ENCODE measurements at places on chromosomes 3 and 15.

- no peak for DNase-seq
Measured at GRCh38 chr3:37114251-37115145, 59.9 kb downstream of the LRRFIP2 start.

GRCh38 chr15:76988867-76989780 is 5.8 kb upstream of the PSTPIP1 start:
- no peak for DNase-seq

DNA sequence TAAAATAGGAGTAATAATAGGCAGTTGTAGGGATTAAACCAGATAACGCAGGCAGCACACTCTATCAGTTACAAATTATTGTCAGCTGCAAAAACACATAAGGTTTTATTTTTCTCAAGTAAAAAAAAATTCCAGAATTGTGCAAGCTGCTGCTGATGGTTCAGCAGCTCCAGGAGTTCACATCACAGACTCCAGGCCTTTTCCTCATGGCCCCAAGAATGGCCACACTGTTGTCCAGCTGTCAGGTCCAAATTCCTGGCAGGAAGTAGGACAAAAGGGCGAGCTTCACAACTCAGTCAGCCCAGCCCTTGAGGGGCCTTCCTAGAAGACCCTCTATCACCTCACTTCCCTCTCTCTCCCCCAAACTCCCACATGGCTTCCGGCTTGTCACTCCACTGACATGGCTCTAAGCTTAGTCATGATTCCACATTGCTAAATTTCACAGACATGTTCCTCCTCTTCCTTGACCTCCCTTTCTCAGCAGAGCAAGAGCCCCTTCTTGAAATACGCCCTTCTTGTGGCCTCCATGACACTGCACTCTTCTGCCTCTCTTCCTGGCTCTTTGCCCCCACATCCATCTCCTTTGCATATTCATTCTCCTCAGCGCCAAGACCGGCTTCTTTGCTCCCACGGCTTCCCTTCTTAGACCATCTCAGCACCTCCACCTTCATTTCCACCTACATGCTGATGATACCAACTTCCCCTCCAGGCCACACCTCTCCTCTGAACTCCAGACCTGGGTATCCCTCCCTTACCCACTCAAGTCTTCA is 27.4 kb upstream of the FAM174B start:
- no peak for DNase-seq

DNA sequence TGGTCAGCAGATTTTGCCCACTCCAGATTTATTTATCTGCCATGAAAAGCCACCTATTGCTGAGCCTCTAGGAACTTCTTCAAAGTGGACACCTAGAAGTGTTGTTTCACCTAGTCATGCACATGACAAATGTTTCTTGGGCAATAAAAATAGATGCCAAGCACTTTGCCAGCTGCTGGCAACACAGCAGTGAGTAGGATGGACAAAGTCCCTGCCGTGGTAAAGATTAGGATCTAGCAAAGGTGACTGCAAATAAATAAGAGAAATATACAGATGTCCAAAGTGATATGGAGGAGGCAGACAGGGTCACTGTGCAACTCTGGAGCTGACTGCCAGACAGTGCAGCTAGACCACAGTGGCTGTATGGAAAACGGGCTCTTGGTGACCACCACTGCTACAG is 137.9 kb downstream of the SUCLG2 start:
- DNase-seq = no peak

DNA sequence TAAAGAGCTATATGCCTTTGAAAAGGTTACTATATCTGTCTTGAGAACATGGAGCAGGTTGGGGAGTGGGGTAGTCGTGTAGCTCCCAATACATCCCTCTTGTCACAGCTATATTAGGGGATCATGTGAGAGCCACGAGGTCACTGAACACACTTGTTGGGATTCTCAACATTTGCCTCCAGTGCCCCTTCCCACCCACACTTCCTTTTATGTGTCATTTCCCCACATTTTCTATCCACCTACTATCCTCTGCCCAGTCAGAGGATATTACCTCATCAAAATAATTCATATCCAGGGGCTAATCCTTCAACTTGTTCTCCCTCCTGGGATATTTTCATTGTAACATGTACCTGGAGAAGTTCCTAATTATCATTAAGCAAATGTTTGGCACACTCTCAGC is 85.0 kb downstream of the CYP19A1 start:
- no peak for DNase-seq

DNA sequence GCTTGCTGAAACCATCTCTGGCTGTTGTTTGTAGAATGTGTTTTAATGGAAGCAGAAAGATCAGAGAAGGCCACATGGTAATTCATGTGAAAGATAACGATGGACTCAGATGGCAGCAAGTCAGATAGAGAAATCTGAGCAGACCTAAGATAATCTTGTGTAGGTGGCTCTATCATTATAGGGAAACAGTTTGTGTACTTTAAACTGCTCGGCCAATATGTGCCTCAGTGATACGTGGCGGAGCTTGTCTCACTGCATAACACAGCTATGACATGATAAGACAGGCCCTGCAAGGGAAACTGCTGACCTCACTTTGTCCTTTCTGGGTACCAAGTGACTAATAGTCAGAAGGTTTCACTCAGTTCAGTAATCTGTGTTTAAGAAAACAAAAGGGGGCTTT is 51.0 kb downstream of the MME start:
- peak; percentile 90 for DNase-seq

DNA sequence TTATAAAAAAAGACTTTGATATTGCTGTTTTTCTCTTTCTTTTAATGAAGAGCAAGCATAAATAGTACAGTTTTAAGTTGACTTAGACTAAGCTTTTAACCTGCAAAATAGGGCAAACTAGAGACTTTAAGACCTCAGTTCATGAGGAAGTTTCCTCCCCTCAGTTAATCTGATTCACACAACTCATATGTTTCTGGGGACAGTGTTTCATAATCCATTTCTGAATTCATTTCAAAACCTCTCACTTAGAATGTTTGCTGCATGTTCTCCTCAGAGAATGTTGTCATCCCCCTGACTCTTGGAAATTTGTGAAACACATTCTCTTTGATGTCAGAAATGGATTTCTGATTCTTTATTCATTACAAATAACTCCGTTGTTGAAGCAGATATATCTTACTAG is 79.3 kb upstream of the SKOR1 start:
- DNase-seq = peak; percentile 25

DNA sequence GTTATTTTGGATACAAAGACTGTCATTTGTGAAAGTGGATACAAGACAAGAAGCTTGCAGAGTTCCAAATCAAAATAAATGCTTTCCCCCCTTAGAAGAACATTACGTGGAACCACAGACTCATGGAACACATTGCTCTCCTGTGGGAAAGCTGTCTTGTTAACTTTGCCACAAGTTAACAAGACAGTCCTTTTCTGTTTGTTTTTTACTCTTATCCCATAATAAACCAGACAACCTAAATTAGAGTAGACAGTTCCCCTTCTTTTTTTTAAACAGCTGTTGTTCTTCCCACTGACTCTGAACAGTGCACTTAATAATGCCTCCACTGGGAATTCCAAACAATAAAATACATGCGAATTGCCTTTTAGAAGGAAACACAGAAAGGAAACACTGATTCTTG is 255.3 kb upstream of the UBE2E2 start:
- DNase-seq = no peak

GRCh38 chr3:132507657-132508056 is 89.4 kb upstream of the ACKR4 start:
- DNase-seq = no peak

DNA sequence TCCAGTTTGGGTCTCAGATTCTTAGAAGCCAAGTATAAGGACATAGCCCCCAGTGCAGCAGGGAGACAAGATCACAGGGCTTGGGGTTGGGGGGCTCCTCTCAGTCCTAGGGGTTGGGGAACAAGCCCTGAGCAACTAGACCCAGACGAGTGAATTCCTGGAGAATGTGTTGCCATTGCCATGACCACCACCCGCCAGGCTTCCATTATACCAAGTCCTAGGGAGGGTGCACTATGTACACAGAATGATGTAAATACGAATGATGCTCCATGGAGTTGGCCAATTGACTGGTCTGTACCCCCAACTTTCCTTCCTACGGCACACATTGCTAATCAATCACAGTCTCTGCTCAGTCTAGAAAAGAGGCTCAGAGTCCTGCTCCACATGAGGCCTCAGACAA is 8.8 kb downstream of the IQCF1 start:
- DNase-seq = no peak

Data from osteoblast (primary cell).